ENCODE measurements at places on chromosomes 2 and 18.

GRCh38 chr2:29236074-29236473 lies 120.9 kb downstream of the CLIP4 start:
- DNase-seq: no peak

- DNase-seq: no peak
Measured at GRCh38 chr2:172894689-172895387, 159.2 kb downstream of the RAPGEF4 start.

GRCh38 chr2:119574864-119575263 lies 30.6 kb downstream of the CFAP221 start:
- DNase-seq: no peak

- DNase-seq: no peak
Measured at GRCh38 chr2:207787017-207787416, 17.3 kb upstream of the FZD5 start.

All from LoVo (cell line).